A172 (cell line): ENCODE measurements at places on chromosomes 6 and 20. TPM values are rescaled to one million over a fixed set of nuclear protein-coding genes. Genes with fewer than 3 reads are reported as not detected.

GRCh38 chr6:142870787-142871415, 74.1 kb downstream of the HIVEP2 start:
- no peak for DNase-seq

DNA sequence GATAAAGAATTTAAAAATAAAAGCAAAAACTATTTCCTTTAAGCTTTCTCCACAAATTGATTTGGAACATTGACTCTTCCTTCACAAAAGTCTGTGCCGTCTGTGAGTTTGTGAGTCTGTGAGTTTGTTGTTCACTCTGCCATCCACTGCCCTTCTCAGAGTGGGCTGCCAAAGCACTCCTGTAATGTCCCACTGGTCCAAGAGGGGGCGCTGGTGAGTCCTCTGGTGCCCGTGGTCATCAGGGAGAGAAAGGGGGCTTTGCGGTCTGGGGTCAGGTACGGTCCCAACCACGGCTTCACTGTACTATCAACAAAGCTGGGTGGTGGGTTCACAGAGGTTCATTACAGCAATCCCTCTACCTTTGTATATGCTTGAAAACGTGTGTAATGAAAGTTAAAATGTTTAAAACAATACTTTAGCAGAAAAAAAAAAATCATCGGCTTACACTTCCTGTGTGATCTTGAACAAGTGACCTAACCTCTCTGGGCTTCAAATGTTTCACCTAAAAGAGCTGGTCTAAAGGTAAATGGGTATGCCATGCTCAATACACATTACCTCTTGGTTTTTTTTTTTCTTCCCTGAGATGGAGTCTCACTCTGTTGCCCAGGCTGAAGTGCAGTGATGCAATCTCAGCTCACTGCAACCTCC, 5.6 kb upstream of the ANKRD60 start:
- no peak for DNase-seq

DNA sequence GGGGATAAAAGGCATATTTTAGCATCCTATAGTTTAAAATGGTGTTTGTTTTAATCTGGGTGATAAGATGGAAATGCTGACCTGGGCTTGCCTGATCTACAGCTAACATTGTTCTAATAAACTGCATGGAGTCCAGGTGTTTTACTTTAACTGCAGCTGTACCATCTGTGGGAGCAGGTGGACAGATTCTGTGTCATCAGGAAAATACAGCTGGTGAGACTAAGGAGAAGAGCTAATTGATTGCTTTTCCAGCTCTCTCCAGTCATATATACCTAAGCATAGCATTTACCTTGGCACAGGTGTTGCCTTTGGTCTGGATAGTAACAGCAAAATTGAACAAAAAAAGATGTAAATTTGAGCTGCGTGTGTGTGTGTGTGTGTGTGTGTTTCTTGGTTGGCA, 31.6 kb downstream of the CBFA2T2 start:
- no peak for DNase-seq

GRCh38 chr6:148736774-148737412, 9.9 kb upstream of the UST start:
- DNase-seq, result peak; percentile 45

DNA sequence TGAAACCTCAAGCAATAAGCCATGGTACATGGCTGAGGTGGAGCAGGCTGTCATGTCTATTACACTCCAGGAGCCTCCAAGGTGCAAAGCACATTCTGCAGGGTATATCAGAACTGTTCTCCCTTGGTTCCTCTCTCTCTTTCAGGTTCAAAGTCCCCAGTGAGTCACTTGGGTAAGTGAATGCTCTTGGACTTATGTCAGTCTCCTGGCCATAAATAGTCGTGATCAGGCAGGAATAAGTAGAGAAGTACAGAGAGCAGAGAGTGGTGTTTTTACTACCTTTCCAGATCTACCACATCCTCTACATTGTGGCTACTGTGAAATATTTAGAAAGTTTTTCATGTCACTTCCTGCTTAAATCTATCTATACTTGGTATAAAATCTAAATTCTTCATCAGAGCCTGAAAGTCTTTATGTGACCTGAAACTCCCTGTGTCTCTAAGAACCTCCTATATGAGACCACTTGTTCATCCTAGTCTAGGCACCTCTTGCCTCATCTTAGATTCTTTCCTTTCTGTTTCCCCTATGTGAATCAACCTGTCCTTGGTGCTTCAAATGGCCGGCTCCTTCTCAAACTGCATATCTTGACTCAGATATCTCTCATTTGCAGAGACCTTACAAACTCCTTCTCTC, 1077.6 kb upstream of the MAP3K7 start:
- DNase-seq, result no peak

DNA sequence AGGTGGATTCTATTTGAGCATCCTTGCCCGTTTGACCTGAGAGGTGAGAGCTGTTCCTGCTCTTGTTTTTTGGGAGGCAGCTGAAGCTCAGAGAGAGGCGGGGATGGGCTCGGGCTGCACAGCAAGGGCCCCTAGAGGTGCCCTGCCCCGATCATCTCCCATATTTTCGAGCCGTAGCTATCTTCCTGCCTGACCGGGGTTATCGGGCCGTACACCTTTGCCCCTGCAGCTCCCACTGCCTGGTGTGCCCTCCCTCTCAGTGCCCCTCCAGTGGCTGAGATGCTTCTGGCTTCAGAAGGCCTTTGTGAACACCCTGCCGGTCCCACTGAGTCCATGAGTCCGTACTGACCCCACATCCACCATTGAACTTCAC, 6.7 kb downstream of the SRC start:
- DNase-seq, result no peak

- DNase-seq, result no peak
These were observed 17.7 kb upstream of the MYB start for GRCh38 chr6:135163440-135163738.

- no peak for DNase-seq
These were observed 18.7 kb downstream of the SRXN1 start for GRCh38 chr20:634148-634925.

DNA sequence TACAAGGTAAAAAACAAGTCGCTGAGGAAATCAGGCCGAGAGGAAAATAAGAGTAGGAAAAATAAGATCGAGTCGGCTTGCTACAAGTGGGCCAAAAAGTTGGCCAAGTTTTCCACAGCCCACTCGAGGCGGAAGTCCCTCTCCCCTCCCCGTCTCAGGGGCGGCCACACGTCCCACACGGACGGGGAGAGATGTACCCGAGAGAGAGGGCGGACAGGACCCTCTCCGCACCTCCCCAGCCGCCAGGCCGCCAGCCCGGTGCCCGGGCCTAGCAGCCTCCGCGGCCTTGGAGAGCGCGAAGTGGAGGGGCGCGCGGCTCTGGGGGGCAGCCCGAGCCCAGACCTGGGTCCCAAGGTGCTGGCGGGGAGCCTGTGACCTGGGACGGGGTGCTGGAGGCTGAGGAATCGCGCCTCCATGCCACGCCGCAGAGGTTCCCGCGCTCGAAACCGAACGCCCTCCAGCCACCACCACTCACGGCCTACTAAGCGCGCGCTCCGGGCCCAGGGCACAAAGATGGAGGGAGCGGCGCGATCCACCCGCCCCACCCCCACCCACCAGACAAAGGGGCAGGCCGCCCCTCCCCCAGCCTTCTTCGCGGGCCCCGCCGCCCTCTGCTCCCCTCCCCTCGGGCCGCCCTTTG, 1.9 kb upstream of the HMGA1 start:
- no peak for DNase-seq

DNA sequence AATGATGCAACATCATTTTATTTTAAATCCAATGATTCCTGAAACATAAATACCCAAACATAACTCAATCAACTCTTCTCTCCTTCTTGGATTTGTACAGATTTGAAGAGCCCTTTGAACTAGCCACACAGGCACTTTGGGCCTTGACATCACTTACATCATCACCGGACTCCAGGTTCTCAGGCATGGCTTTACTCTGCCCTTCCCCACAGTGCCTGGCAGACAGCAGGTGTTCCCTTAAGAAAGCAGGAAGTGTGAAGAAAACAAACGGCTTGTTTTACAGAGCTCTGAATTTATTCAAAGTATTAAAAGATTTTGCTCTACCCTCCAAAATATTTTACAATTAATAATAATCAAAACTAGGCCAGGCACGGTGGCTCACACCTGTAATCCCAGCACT, 54.8 kb upstream of the GCM1 start:
- DNase-seq, result no peak

- DNase-seq, result no peak
These were observed 3.2 kb downstream of the PRRT1 start for GRCh38 chr6:32148289-32149091.

GRCh38 chr6:105601541-105602236, 198.8 kb upstream of the PREP start:
- peak; percentile 92 for DNase-seq

- DNase-seq, result no peak
These were observed 616 bp downstream of the CHMP4B start for GRCh38 chr20:33811776-33812151.

- no peak for DNase-seq
These were observed 1.5 kb downstream of the APOBEC2 start for GRCh38 chr6:41054511-41054910.

- DNase-seq, result peak; percentile 90
These were observed 30.0 kb upstream of the ZNF217 start for GRCh38 chr20:53623454-53624211.

DNA sequence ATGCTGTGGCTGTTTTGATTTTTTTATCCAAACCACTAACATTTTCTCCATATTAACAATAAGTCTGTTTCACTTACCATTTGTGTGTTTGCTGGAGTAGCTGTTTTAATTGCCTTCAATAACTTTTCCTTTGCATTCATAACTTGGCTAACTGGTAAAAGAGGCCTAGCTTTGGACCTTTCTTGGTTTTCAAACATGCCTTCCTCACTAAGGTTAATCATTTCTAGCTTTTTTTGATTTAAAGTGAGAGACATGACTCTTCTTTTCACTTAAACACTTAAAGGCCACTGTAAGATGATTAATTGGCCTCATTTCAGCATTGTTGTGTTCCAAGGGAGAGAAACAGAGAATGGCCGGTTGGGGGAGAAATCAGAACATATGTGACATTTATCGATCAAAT, 2.9 kb downstream of the WFDC12 start:
- no peak for DNase-seq

DNA sequence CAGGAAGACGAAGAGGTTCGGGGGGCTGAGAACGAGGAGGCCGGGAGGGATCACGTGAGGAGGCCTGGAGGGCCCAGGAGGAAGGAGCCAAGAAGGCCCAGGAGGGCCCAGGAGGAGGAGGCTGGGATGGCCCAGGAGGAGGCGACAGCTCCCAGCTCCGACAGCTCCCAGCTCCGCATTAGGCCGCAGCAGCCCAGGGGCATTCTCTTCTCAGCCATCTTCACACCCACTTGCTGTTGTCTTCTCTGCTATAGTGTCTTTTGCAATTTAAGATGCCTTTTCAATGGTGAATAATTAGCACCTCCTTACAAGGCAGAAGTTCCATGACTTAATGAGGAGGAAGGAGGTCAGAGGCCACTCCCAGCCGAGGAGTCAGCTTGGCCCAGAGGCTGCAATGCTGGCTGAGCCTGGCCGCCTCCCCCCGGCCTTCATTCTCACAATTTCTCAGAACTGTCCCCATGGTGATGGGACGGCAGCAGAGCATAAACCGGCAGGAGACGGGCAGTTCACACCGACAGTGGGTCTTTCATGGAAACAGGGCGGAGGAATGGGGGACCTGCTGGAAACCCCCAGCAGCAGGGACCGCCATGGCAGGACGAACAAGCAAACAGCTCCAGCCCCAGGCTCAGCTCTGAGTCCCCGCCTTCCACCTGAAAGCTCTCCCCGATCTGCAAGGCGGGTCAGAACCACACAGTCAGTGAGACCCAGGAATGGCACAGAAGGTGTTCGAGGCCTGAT, 45.1 kb downstream of the WDR27 start:
- DNase-seq, result no peak

- DNase-seq, result no peak
These were observed 52.5 kb downstream of the ALDH5A1 start for GRCh38 chr6:24547243-24547642.

STK38 gene
- total RNA-seq, result 23.7 and 25.3 TPM in 2 replicates

UTRN gene
- total RNA-seq, result 31.9 and 37.0 TPM in 2 replicates

PPP1R14C gene
- total RNA-seq, result 0.03 and 0.60 TPM in 2 replicates

EPHA7 gene
- not detected in 2 replicates for total RNA-seq

MLN gene
- total RNA-seq, result not detected in 2 replicates

LHFPL5 gene
- total RNA-seq, result not detected in 2 replicates

TREML2 gene
- not detected in 2 replicates for total RNA-seq
